ENCODE measurements at places on chromosomes 2 and 18. TPM values are rescaled to one million over a fixed set of nuclear protein-coding genes. Genes with fewer than 3 reads are reported as not detected.

CFAP221 gene
- 3.5 TPM for total RNA-seq

MGAT4A gene
- 41.1 TPM for total RNA-seq

GPN1 gene
- total RNA-seq = 24.2 TPM

DTNA gene
- 40.5 TPM for total RNA-seq

XIRP2 gene
- not detected for total RNA-seq

BOLL gene
- total RNA-seq = not detected

DOK1 gene
- total RNA-seq = 11.0 TPM

C2orf74 gene
- total RNA-seq = 15.7 TPM

SERPINB7 gene
- total RNA-seq = not detected

RAB11FIP5 gene
- 20.6 TPM for total RNA-seq

IDH1 gene
- 94.5 TPM for total RNA-seq

NOP58 gene
- 74.7 TPM for total RNA-seq

CDK5R2 gene
- total RNA-seq = not detected

SPIRE1 gene
- total RNA-seq = 38.5 TPM

GKN2 gene
- not detected for total RNA-seq

- no peak for DNase-seq
Observed at GRCh38 chr2:29115797-29116781, 874 bp downstream of the CLIP4 start.

DNA sequence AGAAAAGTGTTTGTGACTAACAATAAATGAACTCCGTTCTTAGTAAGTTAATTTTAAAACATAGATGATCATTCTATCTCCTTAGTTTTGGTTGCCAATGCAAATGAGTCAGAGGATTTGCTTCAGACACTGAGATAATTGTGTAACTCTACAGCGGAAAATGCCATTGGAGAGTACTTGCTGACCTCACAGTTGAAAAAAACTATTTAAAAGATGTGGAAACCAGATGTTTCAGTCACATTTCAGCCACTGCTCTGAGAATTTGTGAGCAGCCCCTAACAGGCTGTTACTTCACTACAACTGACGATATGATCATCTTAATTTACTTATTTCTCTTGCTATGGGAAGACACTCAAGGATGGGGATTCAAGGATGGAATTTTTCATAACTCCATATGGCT is at the start of gene TNFAIP6:
TNFAIP6 (plus strand) TSS at position 234 of the 400 bp plus-strand sequence; CDS start at position 309, 75 bp downstream.
- DNase-seq = no peak

GRCh38 chr18:2881088-2881839 is 34.5 kb downstream of the EMILIN2 start:
- DNase-seq = peak; percentile 35

GRCh38 chr2:64908406-64908805 is 80.8 kb upstream of the SLC1A4 start:
- DNase-seq = no peak

GRCh38 chr2:227033471-227034148 is 130.4 kb downstream of the COL4A4 start:
- no peak for DNase-seq

DNA sequence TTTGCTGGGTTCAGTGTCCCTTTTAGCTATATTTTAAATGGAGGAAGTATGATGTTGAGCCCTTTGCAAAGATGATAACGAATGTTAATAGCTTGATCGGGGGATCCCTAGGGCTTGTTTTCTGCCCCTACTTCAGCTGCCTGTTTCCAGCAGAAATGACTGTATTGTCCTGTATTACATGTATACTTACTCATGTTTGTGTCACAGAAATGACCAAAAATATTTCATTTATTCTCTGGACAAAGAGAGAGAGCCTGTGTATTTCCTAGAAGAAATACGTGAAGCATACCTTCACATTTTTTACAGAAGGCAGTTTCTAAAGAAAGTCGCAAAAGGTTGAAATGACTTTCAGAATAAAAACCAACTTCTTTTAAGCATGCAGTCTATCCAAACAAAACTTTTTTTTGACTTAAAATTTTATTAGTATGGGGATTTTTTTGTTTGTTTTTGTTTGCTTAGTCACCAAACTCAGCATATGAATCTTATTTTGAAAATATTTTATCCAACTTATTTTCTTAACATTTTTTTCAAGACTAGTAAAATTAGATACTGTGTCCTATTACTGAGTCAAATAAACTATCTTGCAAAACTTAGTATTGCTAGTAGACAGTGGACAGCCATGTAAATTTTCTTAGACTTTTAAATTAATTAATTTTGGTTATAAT is 68.9 kb downstream of the PTRHD1 start:
- DNase-seq = no peak

DNA sequence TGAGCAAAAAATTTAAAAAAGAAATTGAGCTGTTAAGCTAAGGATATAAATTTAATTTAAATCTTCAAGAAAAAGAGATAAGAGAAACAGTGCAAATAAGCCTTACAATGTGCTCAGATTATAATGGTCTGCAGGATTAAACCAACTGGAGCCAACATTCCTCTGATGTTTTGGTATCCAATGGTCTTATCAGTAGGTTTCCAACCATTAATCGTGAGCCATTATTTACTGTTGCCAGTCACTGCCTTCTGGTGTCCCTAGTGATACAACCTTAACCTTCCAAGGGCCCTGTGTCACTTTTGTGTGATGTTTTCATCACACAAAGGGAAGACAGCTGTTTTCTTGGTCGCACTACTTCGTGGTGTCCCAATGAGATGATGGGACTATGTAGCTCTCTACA is 134.5 kb upstream of the CTAGE1 start:
- DNase-seq = no peak

DNA sequence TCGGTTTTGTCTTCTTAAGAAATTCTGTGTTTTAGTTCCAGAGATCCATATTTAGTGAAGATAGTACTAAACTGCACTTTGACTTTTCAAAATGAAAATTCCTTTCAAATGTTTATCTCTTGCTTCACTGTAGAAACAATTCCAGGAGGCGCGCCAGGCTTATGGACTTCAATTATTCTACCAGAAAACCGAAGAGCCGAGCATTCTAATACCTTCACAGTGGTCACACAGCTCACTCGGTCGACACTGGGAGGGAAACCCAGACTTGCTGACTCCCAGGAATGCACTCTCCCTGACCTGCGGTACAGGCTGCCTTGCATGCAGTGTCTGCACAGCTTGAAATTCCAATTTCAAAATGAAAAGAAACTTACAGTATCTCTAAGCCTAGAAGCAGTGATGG is 119.9 kb upstream of the PIEZO2 start:
- DNase-seq = no peak

DNA sequence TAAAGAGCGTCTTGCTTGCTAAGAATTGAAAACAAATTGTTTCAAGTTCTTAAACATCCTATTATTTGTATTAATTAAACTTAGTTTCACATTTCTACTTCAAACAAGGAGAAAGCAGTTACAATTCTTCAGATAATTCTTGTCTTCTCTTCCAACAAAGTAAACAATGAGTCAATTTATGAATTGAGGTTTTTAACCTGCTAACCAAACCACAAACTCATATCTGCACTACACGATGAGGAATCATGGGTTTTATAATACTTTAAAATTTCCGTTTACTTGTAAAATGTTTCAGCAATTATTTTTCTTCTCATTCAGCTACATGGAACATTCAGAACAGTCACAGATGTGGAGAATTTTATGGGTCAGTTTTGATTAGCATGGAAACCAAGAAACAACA is 114.2 kb downstream of the SPIRE1 start:
- no peak for DNase-seq

GRCh38 chr18:70432804-70433400 is 144.1 kb downstream of the SOCS6 start:
- no peak for DNase-seq

- no peak for DNase-seq
Observed at GRCh38 chr2:59540864-59541263, 1012.6 kb downstream of the BCL11A start.

- no peak for DNase-seq
Observed at GRCh38 chr2:204611017-204611631, 65.8 kb downstream of the PARD3B start.

DNA sequence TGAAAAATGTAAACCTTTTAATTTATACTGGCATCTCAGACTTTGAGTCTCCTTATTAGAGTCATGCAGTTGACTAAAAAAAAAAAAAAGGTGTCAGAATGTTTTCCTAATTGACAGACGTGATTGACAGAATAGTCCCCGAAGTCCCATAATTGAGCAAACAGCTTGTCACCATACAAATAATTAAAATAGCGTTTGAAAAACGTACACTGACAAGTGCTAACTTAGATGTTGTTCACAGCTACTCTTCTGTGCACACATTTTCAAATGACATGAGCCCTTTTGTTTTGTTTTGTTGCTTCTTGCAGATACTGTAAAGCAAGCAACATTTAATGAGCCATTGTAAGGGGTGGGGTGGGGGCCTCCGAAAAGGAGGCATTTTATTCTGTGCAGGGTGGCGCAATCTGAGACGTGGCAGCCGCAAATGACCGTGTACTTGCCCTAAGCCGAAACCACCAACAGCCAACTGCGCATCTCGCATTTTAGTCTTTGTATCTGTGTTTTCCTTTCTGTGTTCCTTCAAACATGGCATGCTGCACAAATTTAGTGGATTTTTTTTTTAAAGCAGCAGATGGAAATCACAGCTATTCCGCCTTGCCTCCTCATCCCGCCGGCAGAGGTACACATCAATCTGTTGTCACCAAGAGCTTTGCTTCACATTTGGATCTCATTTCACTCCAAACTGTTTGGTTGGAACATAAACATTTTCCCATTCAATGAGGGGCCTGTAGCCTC is 52.4 kb downstream of the LPIN1 start:
- DNase-seq = no peak

DNA sequence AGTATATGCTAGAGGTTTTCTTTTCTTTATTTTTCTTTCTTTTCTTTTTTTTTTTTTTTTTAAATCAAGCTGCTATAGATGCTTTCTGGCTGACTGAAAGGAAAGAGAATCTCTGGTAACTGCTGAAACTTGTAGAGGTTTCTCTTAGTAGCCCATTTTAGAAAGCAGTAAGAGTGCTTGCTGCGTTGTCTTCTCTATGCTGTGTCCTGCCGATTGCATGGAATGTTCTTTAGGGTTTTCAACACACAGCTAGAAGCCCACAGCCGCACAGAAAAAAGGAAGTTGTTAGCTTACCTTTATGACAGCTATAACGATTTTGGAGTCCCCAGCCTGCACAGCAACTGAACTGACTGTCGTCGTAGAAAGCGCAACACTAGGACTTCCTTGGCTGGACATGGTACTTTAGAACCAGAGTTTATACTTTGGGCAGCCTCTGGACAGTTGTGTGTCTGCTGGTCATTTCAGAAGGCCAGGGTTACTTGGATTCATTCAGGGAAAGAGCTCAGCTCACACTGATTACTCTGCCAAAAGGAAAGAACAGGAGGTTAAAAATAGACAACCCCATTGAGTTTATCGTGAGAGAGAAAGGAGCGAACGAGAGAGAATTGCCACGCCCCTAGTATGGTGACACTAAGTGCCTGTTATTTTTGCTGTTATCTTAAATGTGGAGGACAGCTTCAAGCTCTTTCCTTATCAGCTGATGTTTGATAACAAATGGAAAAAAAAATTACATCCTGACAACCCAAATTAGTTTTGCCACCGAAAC is at the start of gene CCDC141:
CCDC141 (minus strand) TSS at position 592 of the 766 bp plus-strand sequence; CDS start at position 396, 196 bp downstream.
- DNase-seq = no peak

GRCh38 chr2:68936889-68937288 is 15.8 kb downstream of the GKN2 start:
- no peak for DNase-seq

GRCh38 chr2:238152771-238153688 is 5.7 kb upstream of the ERFE start:
- no peak for DNase-seq

DNA sequence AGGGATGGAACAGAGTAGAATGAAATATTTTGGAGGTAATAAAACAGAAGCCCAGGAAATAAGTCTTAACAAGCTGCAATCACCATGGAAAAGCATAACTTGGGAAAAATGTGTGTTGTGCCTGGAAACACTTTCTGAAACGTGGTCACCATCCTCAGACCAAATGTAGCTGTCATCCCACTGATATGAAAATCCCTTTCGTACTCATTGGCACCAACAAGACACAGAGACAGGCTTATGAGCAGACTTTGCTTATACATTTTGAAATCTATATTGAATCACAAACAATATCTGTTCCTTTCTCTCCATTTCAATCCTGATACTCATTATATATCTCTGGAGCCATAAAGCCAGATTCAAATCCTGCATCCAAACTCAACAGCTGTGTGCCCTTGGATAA is 28.7 kb downstream of the MREG start:
- no peak for DNase-seq
